Lower lobe of right lung (tissue), 2 donors: ENCODE measurements at places on chromosomes 3 and 15. TPM values are rescaled to one million over a fixed set of nuclear protein-coding genes. Genes with fewer than 3 reads are reported as not detected.
A peak's percentile ranks its signal among the peaks of the same experiment; 100 is the strongest.

Gene SLC22A14
- not detected for total RNA-seq

- H3K27ac ChIP-seq: no peak overlapping the region
- no peaks in the 10 kb centered on the region for H3K27me3 ChIP-seq
- peaks cover 7% of the 10 kb centered on the region for H3K4me1 ChIP-seq
- H3K36me3 ChIP-seq: no peaks in the 10 kb centered on the region
- H3K4me3 ChIP-seq: no peak overlapping the region
Observed at GRCh38 chr3:111895071-111895470, 36.0 kb downstream of the PHLDB2 start.

Gene NOX5
- total RNA-seq: not detected

Gene MME
- total RNA-seq: 85.4 TPM

Gene ROPN1
- not detected for total RNA-seq

DNA sequence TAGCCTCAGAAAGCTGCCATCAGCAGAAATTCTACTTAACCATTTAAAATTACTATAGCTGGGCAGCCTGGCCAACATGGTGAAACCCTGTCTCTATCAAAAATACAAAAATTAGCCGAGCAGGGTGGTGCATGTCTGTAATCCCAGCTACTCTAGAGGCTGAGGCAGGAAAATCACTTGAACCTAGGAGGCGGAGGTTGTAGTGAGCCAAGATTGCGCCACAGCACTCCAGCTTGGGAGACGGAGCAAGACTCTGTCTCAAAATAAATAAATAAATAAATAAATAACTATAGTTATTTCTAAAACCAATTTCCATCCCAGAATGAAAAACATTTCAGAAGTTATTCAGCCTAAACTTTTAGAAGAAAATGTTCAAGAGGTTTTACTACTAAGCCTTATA is 25.1 kb downstream of the LRRFIP2 start:
- peak; percentile 79 for DNase-seq
- peaks cover 50% of the 10 kb centered on the region for H3K4me1 ChIP-seq
- no peak overlapping the region for H3K4me3 ChIP-seq
- H3K36me3 ChIP-seq: peaks cover 8% of the 10 kb centered on the region

Gene C3orf85
- not detected for total RNA-seq

DNA sequence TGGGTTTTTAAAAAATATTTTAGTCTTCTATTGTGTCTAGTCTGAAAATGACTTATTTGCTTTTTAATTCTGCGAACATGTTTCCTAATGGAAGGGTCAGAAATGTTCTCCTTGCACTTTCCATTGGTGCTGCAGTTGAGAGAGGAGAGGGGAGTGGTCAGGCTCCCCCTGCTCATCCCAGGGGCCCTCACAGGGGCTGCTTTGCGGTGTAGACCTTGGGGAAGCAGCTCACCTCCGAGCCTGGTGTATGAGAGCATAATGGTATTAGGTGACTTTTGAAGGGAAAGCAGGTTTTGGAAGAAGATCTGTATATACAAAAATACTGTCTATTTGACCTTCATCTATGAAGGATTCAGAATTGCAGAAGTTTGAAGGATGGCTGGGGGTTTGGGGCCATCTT is 28.3 kb downstream of the APBA2 start:
- H3K27ac ChIP-seq: no peak overlapping the region
- no peaks in the 10 kb centered on the region for H3K36me3 ChIP-seq
- H3K27me3 ChIP-seq: no peaks in the 10 kb centered on the region
- H3K4me3 ChIP-seq: no peak overlapping the region
- no peaks in the 10 kb centered on the region for H3K4me1 ChIP-seq

- no peaks in the 10 kb centered on the region for H3K4me1 ChIP-seq
- no peak overlapping the region for H3K4me3 ChIP-seq
- no peak overlapping the region for H3K27ac ChIP-seq
- no peaks in the 10 kb centered on the region for H3K27me3 ChIP-seq
Observed at GRCh38 chr3:38015485-38015884, 14.0 kb downstream of the PLCD1 start.

DNA sequence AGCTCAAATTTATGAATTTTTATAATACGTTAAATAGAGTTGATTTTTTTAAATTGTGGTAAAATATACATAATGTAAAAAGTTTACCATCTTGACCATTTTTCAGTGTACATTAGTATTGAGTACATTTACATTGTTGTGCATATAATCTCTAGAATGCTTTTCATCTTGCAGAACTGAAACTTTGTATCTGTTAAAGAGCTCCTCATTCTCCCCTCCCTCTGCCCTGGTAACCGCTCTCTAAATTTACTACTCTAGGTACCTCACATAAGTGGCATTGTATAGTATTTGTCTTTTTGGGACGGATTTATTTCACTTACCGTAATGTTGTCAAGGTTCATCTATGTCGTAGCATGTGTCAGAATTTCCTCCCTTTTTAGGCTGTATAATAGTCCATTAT is 13.6 kb downstream of the TBC1D23 start:
- H3K27ac ChIP-seq: no peak overlapping the region
- no peaks in the 10 kb centered on the region for H3K4me1 ChIP-seq
- no peaks in the 10 kb centered on the region for H3K27me3 ChIP-seq
- peaks cover under 1% of the 10 kb centered on the region for H3K36me3 ChIP-seq
- DNase-seq: no peak

Gene FHIT
- total RNA-seq: 10.3 TPM

GRCh38 chr3:16606398-16606797 is 1.2 kb upstream of the DAZL start:
- H3K27me3 ChIP-seq: no peaks in the 10 kb centered on the region
- peaks cover 3% of the 10 kb centered on the region for H3K4me1 ChIP-seq
- no peak overlapping the region for H3K27ac ChIP-seq
- H3K36me3 ChIP-seq: no peaks in the 10 kb centered on the region
- H3K4me3 ChIP-seq: no peak overlapping the region
- DNase-seq: no peak

DNA sequence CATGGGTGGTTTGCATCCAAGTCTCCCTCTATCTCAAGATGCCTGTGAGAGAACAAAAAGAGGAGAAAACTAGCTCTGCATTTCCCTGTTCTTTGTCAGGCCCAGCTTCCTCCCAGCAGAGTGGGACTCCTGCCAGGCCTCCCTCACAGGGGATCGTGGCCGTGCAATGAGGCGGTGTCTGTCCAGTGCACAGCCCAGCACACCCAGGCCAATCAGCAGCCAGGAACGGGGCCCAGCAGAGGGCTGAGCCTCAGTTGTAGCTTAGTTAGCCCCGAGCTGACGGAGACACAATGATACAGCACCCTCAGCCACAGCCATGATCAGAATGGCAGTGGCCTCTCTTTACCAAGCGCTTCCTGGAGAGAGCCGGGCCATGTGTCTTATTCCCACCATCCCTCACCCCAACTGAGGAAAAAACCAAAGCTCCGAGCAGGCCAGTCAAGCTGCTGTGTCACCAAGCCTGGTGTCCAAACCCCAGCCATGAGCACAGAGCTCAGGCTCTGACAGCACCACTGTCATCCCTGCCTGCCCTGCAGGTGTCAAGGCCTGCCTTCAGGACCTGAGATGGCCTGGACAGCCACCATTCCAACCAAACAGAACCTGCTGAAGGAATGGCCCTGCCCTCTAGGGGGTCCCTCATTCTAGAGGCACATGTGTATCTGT is 71.1 kb downstream of the DNAJB8 start:
- no peak overlapping the region for H3K27ac ChIP-seq
- no peaks in the 10 kb centered on the region for H3K36me3 ChIP-seq
- H3K4me1 ChIP-seq: no peaks in the 10 kb centered on the region
- no peak for DNase-seq
- H3K4me3 ChIP-seq: no peak overlapping the region
- no peaks in the 10 kb centered on the region for H3K27me3 ChIP-seq

- H3K27ac ChIP-seq: no peak overlapping the region
- no peaks in the 10 kb centered on the region for H3K4me1 ChIP-seq
- no peaks in the 10 kb centered on the region for H3K27me3 ChIP-seq
- no peak overlapping the region for H3K4me3 ChIP-seq
Observed at GRCh38 chr3:45861043-45861719, 19.3 kb upstream of the LZTFL1 start.

DNA sequence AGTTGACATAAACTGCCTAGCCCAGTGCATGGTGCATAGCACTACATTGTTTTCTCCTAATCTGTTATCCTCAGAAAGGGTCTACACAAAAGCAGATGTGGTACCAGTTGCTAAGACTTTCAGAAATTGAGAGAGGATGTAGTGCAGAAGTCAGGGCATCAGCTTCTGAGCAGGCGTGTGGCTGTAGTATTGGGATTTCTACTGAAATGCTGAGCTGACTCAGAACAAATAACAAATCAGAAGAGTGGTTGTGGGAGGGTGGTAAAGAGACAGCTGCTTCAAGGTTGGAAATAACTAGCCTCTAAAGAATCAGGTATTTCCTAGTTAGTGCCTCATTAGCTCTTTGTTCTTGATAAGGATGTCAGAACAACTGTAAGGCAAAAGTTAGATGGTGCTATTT is 161.3 kb downstream of the AKAP13 start:
- H3K27ac ChIP-seq: peak overlapping the region; percentile 78
- H3K4me3 ChIP-seq: no peak overlapping the region
- DNase-seq: no peak
- no peaks in the 10 kb centered on the region for H3K36me3 ChIP-seq

Gene RTP1
- total RNA-seq: not detected

Gene APBA2
- total RNA-seq: 3.8 TPM

DNA sequence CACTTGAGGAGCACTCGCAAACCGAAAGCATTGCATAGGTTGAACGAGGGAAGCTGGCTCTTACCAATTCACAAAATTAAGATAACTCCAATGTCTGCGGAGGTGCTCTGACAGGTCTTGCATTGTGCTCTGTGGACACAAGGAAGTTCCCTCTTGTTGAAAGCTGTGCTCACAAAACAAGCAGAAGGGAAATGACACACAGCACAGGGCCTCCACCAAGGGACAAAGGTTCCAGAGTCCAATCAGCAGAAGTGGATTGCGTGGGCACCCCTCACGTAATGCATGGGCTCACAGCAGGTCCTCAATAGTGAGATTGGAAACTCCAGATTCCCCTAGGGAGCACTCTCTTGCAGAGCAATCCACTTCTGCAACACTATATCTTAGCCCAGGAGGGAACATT is 89.9 kb downstream of the ATP10A start:
- no peaks in the 10 kb centered on the region for H3K27me3 ChIP-seq
- H3K27ac ChIP-seq: no peak overlapping the region
- H3K36me3 ChIP-seq: no peaks in the 10 kb centered on the region

DNA sequence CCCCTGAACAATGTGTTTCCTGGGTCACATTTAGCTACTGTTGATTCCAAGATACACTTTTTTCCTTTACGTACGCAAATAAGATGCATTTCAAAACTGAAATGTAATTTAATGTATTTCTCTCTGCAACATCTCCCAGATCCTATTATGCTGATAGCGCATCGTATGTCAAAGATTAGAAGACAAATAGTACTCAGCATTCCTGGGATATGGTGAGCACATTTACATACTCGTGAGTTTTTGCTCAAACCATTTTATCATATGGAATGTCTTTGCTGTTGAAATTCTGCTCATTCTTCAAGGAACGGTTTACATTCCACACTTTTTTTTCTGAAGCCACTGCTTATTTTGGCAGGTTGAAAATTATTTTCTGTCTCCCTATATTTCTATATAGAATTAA is 221.4 kb downstream of the OXSM start:
- H3K4me1 ChIP-seq: no peaks in the 10 kb centered on the region
- no peak for DNase-seq
- no peak overlapping the region for H3K4me3 ChIP-seq
- H3K36me3 ChIP-seq: no peaks in the 10 kb centered on the region

- H3K27ac ChIP-seq: no peak overlapping the region
- no peaks in the 10 kb centered on the region for H3K36me3 ChIP-seq
- no peaks in the 10 kb centered on the region for H3K27me3 ChIP-seq
- no peak overlapping the region for H3K4me3 ChIP-seq
- no peak for DNase-seq
Observed at GRCh38 chr3:34534013-34534412, 735.6 kb downstream of the PDCD6IP start.

GRCh38 chr3:118960876-118961450 is 73.7 kb downstream of the IGSF11 start:
- no peak overlapping the region for H3K4me3 ChIP-seq
- H3K36me3 ChIP-seq: no peaks in the 10 kb centered on the region
- H3K27ac ChIP-seq: no peak overlapping the region
- DNase-seq: no peak

Gene B3GNT5
- 30.8 TPM for total RNA-seq

- H3K4me1 ChIP-seq: peaks cover 13% of the 10 kb centered on the region
- H3K27ac ChIP-seq: no peak within 1 kb of the TSS
- H3K4me3 ChIP-seq: peak within 1 kb of the TSS; percentile 61
- DNase-seq: peak; percentile 64
Observed at GRCh38 chr15:64911311-64912186, at the start of gene ANKDD1A. Gene ANKDD1A, plus strand, starts transcription at chr15:64911902. Its CDS starts 29 bp downstream, at chr15:64911931.

- no peaks in the 10 kb centered on the region for H3K36me3 ChIP-seq
- no peak overlapping the region for H3K27ac ChIP-seq
- H3K4me3 ChIP-seq: no peak overlapping the region
Observed at GRCh38 chr3:55364421-55364820, 122.7 kb downstream of the WNT5A start.

GRCh38 chr3:153127788-153128187 is 34.2 kb upstream of the RAP2B start:
- H3K36me3 ChIP-seq: no peaks in the 10 kb centered on the region
- DNase-seq: no peak
- no peaks in the 10 kb centered on the region for H3K4me1 ChIP-seq
- no peaks in the 10 kb centered on the region for H3K27me3 ChIP-seq
- H3K27ac ChIP-seq: no peak overlapping the region

DNA sequence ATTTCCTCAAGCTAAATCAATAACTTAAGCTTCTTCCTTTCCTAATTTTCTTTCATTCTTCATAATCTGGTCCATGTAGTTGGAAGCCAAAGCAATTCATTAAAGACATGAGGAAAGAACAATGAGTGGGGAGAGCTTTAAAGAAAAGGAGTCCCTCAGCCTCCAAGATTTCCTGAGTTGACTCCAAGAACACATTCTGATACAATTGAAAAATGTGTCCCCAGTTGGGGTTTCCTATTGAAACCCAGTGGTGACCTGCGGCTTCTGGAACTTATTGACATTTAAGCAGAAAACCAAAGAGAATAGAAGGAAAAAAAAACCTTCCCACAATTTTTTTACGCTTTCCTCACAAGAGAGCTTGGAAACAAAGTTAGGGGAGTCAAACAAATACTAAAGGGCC is 37.0 kb downstream of the ATP8B4 start:
- H3K4me3 ChIP-seq: no peak overlapping the region
- H3K36me3 ChIP-seq: no peaks in the 10 kb centered on the region
- no peak for DNase-seq
- H3K4me1 ChIP-seq: no peaks in the 10 kb centered on the region
- H3K27me3 ChIP-seq: no peaks in the 10 kb centered on the region
- H3K27ac ChIP-seq: no peak overlapping the region

- peaks cover 9% of the 10 kb centered on the region for H3K4me1 ChIP-seq
- H3K36me3 ChIP-seq: no peaks in the 10 kb centered on the region
- no peak overlapping the region for H3K4me3 ChIP-seq
- DNase-seq: no peak
Observed at GRCh38 chr3:138135833-138136194, 3.6 kb upstream of the A4GNT start.

GRCh38 chr15:62075595-62076277 is 9.0 kb downstream of the C2CD4A start:
- DNase-seq: no peak
- no peaks in the 10 kb centered on the region for H3K27me3 ChIP-seq
- H3K27ac ChIP-seq: no peak overlapping the region

- no peak for DNase-seq
- H3K36me3 ChIP-seq: no peaks in the 10 kb centered on the region
- H3K27ac ChIP-seq: no peak overlapping the region
- no peaks in the 10 kb centered on the region for H3K27me3 ChIP-seq
Observed at GRCh38 chr3:94776401-94776915, 713.6 kb downstream of the NSUN3 start.

GRCh38 chr3:57157545-57157944 is 7.6 kb downstream of the IL17RD start:
- H3K27me3 ChIP-seq: peaks cover under 1% of the 10 kb centered on the region
- no peak overlapping the region for H3K4me3 ChIP-seq
- H3K36me3 ChIP-seq: no peaks in the 10 kb centered on the region
- no peak overlapping the region for H3K27ac ChIP-seq
